Calu3 (cell line): ENCODE measurements at places on chromosomes 4 and X. TPM values are rescaled to one million over a fixed set of nuclear protein-coding genes. Genes with fewer than 3 reads are reported as not detected.

S100G gene
- total RNA-seq = not detected in 2 replicates

SOX3 gene
- total RNA-seq = not detected in 2 replicates

PLAC8 gene
- total RNA-seq = 6.3 and 12.6 TPM in 2 replicates

DUSP9 gene
- 0.19 and 0.27 TPM in 2 replicates for total RNA-seq

ARHGAP10 gene
- total RNA-seq = 5.4 and 6.1 TPM in 2 replicates

ATP2B3 gene
- total RNA-seq = not detected in 2 replicates

TRMT10A gene
- total RNA-seq = 2.6 and 2.9 TPM in 2 replicates

FRAS1 gene
- total RNA-seq = 24.1 and 29.4 TPM in 2 replicates

SYP gene
- total RNA-seq = 1.9 and 2.7 TPM in 2 replicates

ASB12 gene
- total RNA-seq = not detected in 2 replicates

SSX2B gene
- total RNA-seq = not detected in 2 replicates

EREG gene
- total RNA-seq = 413 and 422 TPM in 2 replicates
